ENCODE measurements at places on chromosomes 1 and 21. TPM values are rescaled to one million over a fixed set of nuclear protein-coding genes. Genes with fewer than 3 reads are reported as not detected.

- no peak for DNase-seq
Observed at GRCh38 chr1:89578151-89578550, 53.5 kb downstream of the LRRC8B start.

DNA sequence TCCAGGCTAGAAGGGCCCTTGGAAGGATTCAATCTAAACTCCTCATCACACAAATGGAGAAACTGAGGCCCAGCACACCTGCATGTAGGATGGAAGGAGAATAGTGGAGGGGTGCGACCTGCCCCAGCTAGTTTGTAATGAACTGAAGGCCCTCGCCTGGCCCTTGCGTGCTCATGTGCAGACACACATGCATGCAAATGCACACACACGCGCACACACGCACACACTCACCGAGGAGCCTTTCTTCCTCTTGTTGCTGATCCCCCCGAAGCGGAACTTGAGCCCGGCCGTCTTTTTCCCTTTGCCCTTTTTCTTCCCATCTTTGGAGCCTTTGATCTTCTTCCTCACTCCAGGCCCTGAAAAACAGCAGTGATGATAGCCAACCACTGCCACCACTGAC, 27.9 kb downstream of the CHD5 start:
- no peak for DNase-seq

Gene DAB1
- total RNA-seq, result 0.91 TPM

Gene CCDC27
- total RNA-seq, result not detected

Gene DNALI1
- 6.3 TPM for total RNA-seq

Gene PTPRU
- total RNA-seq, result 18.2 TPM

All from left cardiac atrium (tissue), 4 donors.